Stimulated activated naive CD4-positive, alpha-beta T cell treated with Interleukin-2 at 50 U/mL for 16 hours (primary cell): ENCODE measurements at places on chromosomes 5 and 9.
A peak's percentile ranks its signal among the peaks of the same experiment; 100 is the strongest.

GRCh38 chr9:136111910-136112309, 6.8 kb downstream of the TMEM250 start:
- DNase-seq: no peak

GRCh38 chr5:1524799-1525623, 1.3 kb upstream of the LPCAT1 start:
- DNase-seq: no peak

- no peak for DNase-seq
Measured at GRCh38 chr5:10743526-10743925, 17.5 kb downstream of the DAP start.

DNA sequence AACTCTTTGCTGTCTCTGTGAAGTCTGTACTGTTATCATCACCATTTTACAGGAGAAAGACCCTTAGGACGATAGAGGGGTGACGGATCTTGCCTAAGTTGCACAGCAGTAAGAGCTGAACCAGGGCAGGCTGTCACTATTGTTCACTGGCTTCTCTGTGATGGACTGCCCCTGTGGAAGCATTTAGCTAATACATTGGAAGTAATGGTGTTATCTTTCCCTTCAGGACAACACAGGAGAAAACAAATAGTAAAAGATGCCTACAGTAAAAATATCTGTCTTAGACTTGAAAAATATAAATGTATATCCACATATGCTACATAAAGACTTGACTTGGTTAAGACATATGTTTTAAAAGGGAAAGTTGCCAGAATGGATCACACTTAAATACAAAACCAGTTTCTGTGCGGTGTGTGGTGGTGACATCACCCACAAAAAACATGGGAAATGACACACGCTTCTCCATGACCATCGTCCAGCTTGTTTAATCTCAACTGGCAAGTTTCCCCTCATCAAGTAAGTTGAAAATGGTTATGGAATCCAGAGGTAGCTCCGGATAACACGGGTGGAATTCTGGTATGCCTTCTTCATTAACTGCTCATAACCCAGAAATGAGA, 351.8 kb downstream of the EBF1 start:
- no peak for DNase-seq

GRCh38 chr5:178626484-178627258, at the start of gene CLK4:
CLK4 (minus strand) TSS chr5:178627050; CDS start chr5:178623416, 3,634 bp downstream.
- DNase-seq: peak; percentile 94

DNA sequence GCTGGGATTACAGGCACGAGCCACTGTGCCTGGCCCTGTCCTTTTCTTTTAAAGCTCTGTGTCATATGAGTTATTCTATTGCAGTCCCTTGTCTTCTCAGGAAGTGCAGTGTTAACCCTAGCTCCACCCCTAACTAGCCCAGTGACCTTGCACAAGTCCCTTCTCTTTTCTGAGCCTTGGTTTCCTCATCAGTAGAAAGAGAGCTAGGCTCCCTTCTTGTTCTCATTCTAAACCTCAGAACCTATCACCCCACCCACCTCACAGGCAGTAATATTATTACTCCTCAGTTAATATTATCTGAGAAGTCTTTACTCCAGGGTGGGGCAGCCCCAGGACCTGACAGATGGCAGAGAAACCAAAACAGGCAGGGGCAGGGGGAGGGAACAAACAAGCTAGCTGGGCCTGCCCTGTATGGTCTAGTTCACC, 7.2 kb downstream of the CYFIP2 start:
- DNase-seq: no peak

GRCh38 chr9:127650518-127650917, 38.4 kb downstream of the STXBP1 start:
- no peak for DNase-seq

- peak; percentile 53 for DNase-seq
Measured at GRCh38 chr9:120845255-120845654, 2.5 kb upstream of the PSMD5 start.

- no peak for DNase-seq
Measured at GRCh38 chr5:83740741-83741140, 20.1 kb upstream of the HAPLN1 start.

- DNase-seq: no peak
Measured at GRCh38 chr5:168415971-168416370, 70.3 kb upstream of the RARS1 start.

DNA sequence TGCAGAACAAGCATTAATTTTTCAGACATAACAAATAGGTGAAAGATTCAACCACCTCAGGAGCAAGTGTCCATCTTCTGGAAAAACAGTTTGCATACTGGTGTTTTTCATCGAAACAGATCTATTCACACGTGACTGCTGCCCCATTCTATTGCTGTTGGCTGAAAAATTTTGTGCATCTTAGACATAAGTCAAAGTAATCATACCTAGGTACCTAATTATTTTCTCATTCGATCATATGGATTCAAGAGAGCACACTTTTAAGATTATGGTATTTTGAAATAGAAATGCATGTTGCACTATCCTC, 72.9 kb upstream of the CDH6 start:
- DNase-seq: no peak

GRCh38 chr5:137842296-137842695, 25.4 kb upstream of the MYOT start:
- DNase-seq: no peak

- DNase-seq: no peak
Measured at GRCh38 chr5:87844866-87845265, 423.8 kb downstream of the TMEM161B start.

GRCh38 chr9:86854898-86855523, 92.3 kb downstream of the GAS1 start:
- DNase-seq: no peak

- no peak for DNase-seq
Measured at GRCh38 chr5:71864730-71865601, 145.9 kb downstream of the CARTPT start.

DNA sequence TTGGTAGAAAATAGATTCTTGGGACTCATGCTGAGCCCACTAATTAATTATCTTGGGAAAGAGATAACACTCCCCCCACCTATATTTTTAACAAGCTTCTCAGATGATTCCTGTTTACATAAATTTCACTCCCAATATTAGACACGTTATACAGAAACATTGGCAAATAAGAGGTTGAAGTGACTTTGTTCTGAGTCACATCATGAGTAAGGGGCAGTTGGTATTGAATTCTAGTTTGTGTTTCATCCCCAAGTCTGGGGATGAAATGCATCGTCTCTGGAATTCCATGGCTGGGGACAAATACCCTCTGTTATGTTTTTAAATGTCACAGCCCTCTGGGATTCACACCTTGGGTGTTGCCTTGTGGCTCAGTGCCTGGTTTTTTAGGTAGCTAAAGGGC, 41.0 kb downstream of the BASP1 start:
- DNase-seq: no peak

DNA sequence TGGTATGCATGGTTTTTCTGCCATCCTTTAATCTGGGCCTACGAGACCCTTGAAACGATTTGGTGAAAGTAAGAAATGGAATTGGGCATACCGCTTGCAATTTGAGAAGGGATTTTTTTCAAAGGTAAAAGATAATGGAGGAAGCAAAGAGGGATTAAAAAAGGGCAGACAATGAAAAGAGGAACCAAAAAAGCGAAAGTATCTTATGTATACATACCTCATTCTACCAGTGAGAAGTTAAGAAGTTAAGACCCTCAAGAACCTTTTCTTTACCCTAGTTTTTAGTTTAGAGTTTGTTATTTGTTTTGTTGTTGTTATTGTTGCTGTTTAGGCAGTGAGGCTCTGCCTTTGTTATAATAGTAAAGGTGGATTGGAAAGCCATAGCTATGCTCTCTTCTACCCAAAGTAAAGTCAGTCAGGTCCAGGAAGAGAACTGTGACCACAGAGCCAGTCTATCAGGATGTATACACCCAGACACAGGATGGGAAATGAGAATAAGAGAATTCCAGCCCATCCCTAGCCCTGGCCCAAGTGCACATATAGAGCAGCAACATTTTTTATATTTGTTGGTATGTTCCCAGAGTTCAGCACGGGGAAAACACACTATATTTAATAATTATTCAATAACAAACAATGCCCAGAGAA, 166.6 kb downstream of the RFX3 start:
- DNase-seq: no peak

DNA sequence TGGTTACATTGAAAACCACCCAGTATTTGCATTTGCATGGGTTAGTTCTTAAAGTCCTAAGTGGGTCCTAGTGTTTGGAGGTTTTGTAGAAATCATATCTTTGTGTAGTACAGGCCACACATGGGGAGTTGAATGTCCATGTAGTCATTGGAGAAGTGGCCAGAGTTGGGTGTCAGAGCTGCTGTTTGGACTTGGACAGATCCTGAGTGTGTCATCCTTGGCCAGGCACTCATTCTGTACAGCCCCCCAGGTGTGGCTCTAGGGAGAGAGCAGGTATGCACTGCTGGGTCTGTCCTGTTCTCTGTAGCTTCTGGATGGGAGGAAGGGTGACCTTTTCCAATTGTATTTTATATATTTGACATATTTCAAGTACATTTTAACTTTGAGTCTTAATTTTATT, 82.4 kb downstream of the IQGAP2 start:
- no peak for DNase-seq

DNA sequence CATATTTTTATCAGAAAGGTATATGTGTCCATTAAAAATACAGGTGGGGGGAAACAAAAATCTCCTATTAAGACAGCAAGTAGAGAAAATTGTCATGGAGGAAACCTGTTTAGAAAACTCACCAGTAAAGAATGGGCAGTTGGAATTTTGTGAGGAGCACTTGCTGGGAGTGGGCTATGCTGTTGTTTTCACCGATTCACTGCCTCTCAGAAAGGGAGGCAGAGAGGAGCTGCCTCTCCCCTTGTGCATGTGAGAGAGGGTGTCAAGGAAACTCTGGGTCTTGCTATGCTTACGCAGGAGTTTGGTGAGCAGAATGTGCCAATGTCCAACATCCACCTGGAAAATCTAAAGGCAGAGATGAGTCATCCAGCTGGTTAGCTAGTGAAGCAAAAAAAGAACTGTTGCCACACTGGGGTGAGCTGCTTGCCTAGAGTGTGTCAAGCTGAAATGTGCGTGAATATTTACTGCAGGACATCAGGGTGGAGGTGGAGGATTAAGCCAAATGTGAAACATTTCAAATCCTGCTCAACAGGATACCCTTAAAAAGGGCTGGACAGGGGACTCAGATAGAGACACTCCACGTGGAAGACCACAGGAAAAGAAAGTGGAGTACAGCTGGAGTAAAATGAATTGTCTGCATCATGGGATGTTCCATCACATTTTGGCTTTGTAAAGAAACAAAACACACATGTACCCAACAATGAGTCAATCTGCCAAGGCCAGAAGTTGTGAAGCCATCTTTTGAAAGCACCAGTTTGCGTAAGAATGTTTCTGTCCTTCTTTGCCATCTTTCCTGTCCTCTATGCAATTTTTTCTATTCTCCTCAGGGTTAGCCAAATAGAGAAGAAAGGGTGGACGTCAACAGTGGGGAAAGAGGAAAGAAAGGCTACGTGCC, 449.7 kb upstream of the MPDZ start:
- DNase-seq: no peak

GRCh38 chr9:85715587-85715986, 26.2 kb downstream of the AGTPBP1 start:
- no peak for DNase-seq

DNA sequence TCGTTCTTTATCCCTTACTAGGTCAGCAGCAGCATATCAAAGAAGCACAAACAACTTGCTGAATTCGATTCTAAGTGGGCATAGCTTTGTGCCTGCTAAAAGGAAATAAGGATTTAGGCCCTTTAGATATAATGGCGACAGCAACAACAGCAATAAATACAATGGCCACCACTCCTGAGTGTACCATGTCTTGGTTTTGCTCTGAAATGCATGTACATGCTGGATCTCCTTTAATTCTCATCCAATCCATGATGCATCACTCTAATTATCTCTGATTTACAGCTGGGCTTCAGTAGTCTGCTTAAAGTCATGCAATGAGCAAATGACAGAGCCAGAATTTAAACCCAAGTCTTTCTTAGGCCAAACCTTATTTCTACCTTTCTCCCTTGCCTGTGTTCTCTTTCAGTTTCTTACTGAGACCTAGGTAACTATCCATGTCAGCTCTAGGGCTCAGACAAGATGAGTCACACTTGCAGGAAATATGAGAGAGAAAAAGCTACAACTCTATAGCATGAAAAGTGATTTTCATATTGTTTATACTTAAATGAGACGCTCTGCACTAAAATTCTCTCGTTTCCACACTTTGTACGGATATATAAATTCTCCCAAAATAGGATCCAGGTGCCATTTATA, 111.8 kb downstream of the HMHB1 start:
- no peak for DNase-seq
